ENCODE measurements at places on chromosomes 5 and 9.

- no peaks in the 10 kb centered on the region for H3K4me1 ChIP-seq
- no peak for DNase-seq
- H3K27ac ChIP-seq, result no peak overlapping the region
- H3K27me3 ChIP-seq, result no peaks in the 10 kb centered on the region
Observed at GRCh38 chr5:38615981-38616451, 59.6 kb upstream of the LIFR start.

DNA sequence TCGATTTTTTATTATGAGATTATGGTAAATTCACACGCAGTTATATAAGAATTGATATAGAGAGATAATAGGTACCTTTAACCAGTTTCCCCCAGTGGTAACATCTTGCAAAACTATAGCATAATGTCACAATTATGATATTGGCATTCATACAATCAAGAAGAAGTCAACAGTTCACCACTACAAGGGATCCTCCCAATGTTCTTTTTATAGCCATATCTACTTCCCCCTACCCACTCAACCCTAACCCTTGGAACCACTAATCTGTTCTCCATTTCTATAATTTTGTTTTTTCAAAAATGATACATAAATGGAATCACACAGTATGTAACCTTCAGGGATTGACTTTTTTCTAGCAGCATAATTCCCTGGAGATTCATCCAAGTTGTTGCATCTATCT lies 9.8 kb downstream of the ACTL7B start:
- DNase-seq, result no peak
- no peaks in the 10 kb centered on the region for H3K27me3 ChIP-seq
- no peak overlapping the region for H3K27ac ChIP-seq
- H3K4me3 ChIP-seq, result no peak overlapping the region
- no peaks in the 10 kb centered on the region for H3K36me3 ChIP-seq

DNA sequence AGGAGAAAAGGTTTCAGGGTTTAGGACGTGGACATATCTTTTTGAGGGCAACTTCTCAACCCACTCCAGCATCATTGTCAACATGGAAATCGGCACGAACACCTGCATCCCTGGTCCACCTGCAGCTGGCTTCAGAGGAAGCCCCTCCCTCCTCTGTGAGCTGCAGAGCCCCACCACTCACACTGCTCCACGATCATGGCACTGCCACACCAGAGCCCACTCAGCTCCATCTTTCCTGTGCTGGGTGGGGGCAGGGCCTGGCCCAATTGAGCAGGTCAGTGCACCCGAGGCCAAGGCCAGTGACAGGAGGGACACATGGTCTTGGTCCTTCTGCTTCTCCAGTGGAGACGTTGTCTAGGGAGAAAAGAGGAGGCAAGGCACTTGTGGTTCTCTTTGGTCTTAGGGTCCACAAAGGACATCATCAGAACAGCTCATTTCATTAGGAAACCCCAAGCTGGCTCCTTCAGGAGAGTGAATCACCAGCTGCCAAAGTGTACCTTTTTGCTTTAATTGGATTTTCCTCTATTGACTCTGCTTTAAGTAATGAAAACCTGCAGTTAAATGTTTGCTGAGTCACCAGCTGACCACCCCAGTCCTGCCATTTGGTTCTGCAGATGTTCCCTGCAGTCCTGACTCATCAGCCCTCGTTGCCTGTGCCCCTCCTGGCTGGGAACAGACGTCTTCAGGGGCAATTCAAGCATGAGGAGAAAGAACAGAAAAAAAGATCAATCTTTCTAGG lies 56.2 kb downstream of the UBE2QL1 start:
- no peaks in the 10 kb centered on the region for H3K36me3 ChIP-seq
- no peaks in the 10 kb centered on the region for H3K4me1 ChIP-seq
- H3K4me3 ChIP-seq, result no peak overlapping the region
- no peak overlapping the region for H3K27ac ChIP-seq
- no peak for DNase-seq
- no peaks in the 10 kb centered on the region for H3K27me3 ChIP-seq

GRCh38 chr9:69768716-69769115 lies 8.9 kb upstream of the PTAR1 start:
- no peak for DNase-seq
- no peak overlapping the region for H3K27ac ChIP-seq
- H3K27me3 ChIP-seq, result no peaks in the 10 kb centered on the region

DNA sequence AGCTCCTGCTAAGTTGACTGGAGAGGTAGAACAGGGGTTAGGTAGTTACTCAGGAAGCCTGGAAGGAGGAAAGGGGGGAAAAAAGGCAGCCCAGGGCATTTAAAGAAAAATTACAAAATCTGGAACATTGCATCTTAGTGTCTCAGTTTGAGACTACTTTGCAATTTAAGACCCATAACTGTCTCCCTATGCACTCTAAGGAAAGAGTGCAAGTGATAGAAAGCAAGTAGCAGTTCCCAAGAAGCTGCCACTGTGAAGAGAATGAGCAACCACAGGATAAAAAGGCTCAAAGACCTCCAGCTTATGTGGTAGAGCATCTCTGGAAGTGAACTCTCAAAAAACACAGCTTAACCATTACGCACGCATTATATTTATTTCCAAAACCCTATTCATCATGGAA lies 141.8 kb downstream of the SLCO4C1 start:
- no peak overlapping the region for H3K27ac ChIP-seq
- no peaks in the 10 kb centered on the region for H3K4me1 ChIP-seq
- H3K36me3 ChIP-seq, result no peaks in the 10 kb centered on the region
- no peak for DNase-seq

DNA sequence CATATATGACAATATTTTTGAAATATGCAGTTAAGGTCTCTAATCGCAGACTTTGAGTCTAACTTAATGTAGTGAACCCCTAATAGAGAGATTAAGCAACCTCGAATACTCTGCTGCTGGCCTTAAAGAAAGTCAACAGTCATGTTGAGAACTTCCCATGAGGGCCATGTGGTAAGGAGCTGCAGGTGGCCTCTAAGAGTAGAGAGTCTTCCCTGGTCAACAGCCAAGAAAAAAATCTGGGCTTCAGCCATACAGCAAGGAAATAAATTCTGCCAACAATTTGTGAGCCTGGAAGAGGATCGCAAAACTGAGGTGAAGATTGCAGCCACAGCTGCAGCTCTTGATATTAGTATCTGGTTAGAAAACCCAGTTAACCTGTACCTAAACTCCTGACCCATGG lies 935.2 kb upstream of the TYRP1 start:
- no peak overlapping the region for H3K4me3 ChIP-seq
- H3K36me3 ChIP-seq, result no peaks in the 10 kb centered on the region
- H3K4me1 ChIP-seq, result no peaks in the 10 kb centered on the region
- H3K27me3 ChIP-seq, result no peaks in the 10 kb centered on the region
- no peak for DNase-seq
- no peak overlapping the region for H3K27ac ChIP-seq

DNA sequence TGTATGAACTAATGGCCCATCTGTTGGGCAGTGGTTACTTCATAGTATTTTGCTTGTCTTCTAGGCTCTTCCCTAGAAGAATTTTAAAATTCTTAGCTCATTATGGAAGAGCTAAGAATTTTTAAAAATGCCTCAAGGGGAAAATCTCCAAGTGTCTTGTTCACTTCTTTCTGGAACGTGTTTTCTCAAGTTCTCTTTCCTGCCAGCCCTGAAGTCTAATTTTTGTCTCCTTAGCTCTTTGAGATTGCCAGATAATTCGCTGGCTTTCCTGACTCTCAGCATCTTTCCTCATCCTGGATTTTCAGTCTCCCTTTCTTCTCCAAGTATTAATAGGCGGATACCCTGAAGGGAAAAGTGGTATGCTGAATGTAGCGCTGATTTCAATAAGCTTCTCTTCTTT lies 395.4 kb downstream of the ARRDC3 start:
- H3K27me3 ChIP-seq, result no peaks in the 10 kb centered on the region
- DNase-seq, result no peak
- H3K4me3 ChIP-seq, result no peak overlapping the region
- H3K27ac ChIP-seq, result no peak overlapping the region

DNA sequence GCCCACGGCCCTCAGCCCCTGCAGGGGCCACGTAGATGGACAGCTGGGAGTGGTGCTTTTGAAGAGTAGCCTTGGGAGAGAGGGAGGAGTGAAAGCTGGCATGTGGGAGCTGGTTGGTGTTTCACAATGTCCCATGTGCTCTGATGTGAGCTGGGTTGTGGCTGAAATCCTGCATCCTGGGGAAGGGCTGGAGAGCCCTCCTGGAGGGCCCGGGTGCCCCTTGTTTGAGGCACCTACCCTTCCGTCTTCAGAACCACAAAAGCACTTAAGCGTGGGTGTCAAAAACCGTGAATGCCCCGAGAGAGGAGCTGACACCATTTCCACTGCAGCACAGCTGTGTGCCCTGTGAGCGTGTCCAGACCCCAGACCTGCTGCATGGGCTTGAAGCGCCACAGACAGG lies 199.1 kb upstream of the ZNF618 start:
- H3K4me3 ChIP-seq, result no peak overlapping the region
- no peak overlapping the region for H3K27ac ChIP-seq
- H3K36me3 ChIP-seq, result no peaks in the 10 kb centered on the region
- no peak for DNase-seq
- no peaks in the 10 kb centered on the region for H3K27me3 ChIP-seq

GRCh38 chr5:127022846-127023245 lies 7.5 kb downstream of the MARCHF3 start:
- no peaks in the 10 kb centered on the region for H3K27me3 ChIP-seq
- H3K27ac ChIP-seq, result no peak overlapping the region
- no peak overlapping the region for H3K4me3 ChIP-seq
- DNase-seq, result no peak

DNA sequence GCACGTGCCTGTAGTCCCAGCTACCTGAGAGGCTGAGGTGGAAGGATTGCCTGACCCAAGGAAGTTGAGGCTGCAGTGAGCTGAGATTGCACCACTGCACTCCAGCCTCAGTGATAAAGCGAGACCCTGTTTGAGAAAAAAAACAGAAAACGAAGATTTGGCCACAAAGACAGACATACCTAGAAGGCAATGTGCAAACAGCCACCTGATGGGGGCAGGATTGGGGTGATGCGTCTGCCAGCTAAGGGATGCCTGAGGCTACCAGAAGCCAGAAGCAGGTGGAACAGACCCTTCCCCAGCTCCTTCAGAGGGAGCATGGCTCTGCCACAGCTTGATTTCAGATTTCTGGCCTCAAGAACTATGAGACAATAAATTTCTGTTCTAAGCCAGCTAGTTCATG lies 2.9 kb downstream of the HIGD2A start:
- no peak overlapping the region for H3K4me3 ChIP-seq
- no peaks in the 10 kb centered on the region for H3K27me3 ChIP-seq
- no peak overlapping the region for H3K27ac ChIP-seq
- peaks cover 33% of the 10 kb centered on the region for H3K36me3 ChIP-seq
- DNase-seq, result no peak

- peaks cover 4% of the 10 kb centered on the region for H3K4me1 ChIP-seq
- peak overlapping the region; percentile 30 for H3K4me3 ChIP-seq
- H3K27me3 ChIP-seq, result no peaks in the 10 kb centered on the region
- H3K36me3 ChIP-seq, result no peaks in the 10 kb centered on the region
- DNase-seq, result no peak
Observed at GRCh38 chr5:115068239-115069086, 101.2 kb downstream of the TRIM36 start.

GRCh38 chr5:4079831-4080230 lies 484.2 kb downstream of the IRX1 start:
- no peaks in the 10 kb centered on the region for H3K36me3 ChIP-seq
- no peak for DNase-seq
- no peaks in the 10 kb centered on the region for H3K27me3 ChIP-seq
- no peak overlapping the region for H3K27ac ChIP-seq
- H3K4me1 ChIP-seq, result no peaks in the 10 kb centered on the region

GRCh38 chr9:114995681-114996221 lies 65.4 kb upstream of the TNFSF8 start:
- no peaks in the 10 kb centered on the region for H3K27me3 ChIP-seq
- no peaks in the 10 kb centered on the region for H3K36me3 ChIP-seq
- no peak overlapping the region for H3K27ac ChIP-seq
- H3K4me3 ChIP-seq, result no peak overlapping the region
- peaks cover under 1% of the 10 kb centered on the region for H3K4me1 ChIP-seq
- DNase-seq, result no peak

- no peak for DNase-seq
- H3K27me3 ChIP-seq, result no peaks in the 10 kb centered on the region
- H3K4me1 ChIP-seq, result no peaks in the 10 kb centered on the region
Observed at GRCh38 chr9:108547411-108548135, 308.2 kb downstream of the ACTL7B start.

DNA sequence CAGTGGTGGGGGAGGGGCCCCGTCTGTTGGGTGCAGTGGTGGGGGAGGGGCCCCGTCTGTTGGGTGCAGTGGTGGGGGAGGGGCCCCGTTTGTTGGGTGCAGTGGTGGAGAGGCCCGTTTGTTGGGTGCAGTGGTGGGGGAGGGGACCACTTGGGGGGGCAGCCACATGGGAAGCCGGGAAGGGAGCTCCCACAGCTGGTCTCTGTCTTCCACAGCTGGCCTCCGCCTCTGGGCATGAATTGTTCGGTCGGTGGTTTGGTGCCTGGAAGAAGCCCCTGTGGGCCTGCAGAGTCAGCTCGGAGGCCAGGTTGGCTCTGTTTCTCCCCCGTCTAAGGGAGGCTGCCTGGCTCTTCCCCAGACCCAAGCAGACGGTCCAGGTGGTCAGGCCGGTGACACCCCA lies 69.3 kb downstream of the COL5A1 start:
- peak overlapping the region; percentile 64 for H3K27ac ChIP-seq
- no peak overlapping the region for H3K4me3 ChIP-seq
- no peaks in the 10 kb centered on the region for H3K4me1 ChIP-seq
- H3K36me3 ChIP-seq, result no peaks in the 10 kb centered on the region
- H3K27me3 ChIP-seq, result no peaks in the 10 kb centered on the region

DNA sequence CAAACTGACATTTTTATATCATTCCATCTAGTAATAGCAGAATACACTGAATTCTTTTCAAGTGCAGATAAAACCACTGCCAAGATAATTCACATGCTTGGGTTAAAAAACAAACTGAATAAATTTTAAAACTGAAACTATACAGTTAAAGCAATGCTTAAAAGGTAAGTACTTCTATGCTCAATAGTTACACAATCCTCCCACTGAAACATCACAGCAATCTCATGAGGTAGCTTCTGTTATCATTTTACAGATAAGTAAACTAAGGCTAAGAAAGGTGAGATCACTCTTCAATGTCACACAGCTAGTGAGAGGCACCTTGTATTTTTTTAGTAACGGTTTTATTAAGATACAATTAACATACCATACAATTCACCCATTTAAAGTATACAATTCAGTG lies 13.4 kb upstream of the GOLGA1 start:
- H3K36me3 ChIP-seq, result no peaks in the 10 kb centered on the region
- no peak for DNase-seq
- H3K4me1 ChIP-seq, result no peaks in the 10 kb centered on the region
- H3K27ac ChIP-seq, result no peak overlapping the region
- H3K4me3 ChIP-seq, result no peak overlapping the region

- H3K4me3 ChIP-seq, result no peak overlapping the region
- no peaks in the 10 kb centered on the region for H3K4me1 ChIP-seq
- H3K36me3 ChIP-seq, result no peaks in the 10 kb centered on the region
- no peaks in the 10 kb centered on the region for H3K27me3 ChIP-seq
- no peak overlapping the region for H3K27ac ChIP-seq
- no peak for DNase-seq
Observed at GRCh38 chr9:19583890-19584289, 175.1 kb downstream of the ACER2 start.

DNA sequence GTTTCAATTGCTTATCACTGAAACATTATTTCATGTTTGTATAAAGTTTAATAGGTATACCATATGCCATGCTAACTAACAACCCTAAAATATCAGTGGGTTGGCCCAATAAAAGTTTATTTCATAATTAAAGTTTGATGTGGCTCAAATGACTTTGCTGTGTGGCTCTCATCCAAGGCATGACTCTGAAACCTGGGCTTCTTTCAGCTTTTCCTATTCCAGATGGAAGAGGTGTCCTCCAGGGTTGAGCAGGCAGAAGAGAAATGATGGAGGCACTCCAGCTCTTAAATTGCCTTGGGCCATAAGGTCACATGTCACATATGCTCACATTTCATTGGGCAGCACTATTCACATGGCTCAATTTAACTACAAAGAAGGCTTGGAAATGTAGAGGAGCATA lies 101.9 kb downstream of the MACIR start:
- H3K4me1 ChIP-seq, result no peaks in the 10 kb centered on the region
- no peak for DNase-seq
- no peak overlapping the region for H3K27ac ChIP-seq
- H3K4me3 ChIP-seq, result no peak overlapping the region

All from naive thymus-derived CD4-positive, alpha-beta T cell (primary cell).